ENCODE measurements at places on chromosomes 4 and X.

DNA sequence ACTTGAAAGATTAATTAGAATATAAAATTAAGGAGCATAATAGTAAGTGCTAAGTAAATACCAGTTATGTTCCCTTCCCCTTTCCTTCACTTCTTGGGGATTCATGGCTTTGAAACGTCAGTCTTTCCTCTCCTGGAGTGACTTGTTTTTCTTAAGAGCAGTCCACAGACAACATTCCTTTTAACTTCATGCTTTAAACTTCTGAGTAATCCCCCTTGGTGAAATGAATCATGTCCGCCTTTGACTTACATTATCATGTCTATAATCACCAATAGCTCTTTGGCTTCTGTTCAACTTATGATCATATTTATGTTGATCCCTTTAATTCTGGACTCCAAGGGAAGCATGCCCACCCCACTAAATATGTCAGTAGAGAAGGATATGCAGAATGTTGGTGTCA lies 1012.1 kb upstream of the SLIT2 start:
- no peak for DNase-seq

GRCh38 chr4:53557669-53558064 lies 33.6 kb downstream of the LNX1 start:
- DNase-seq, result no peak

- DNase-seq, result no peak
Measured at GRCh38 chrX:19750028-19750782, 137.2 kb downstream of the SH3KBP1 start.

DNA sequence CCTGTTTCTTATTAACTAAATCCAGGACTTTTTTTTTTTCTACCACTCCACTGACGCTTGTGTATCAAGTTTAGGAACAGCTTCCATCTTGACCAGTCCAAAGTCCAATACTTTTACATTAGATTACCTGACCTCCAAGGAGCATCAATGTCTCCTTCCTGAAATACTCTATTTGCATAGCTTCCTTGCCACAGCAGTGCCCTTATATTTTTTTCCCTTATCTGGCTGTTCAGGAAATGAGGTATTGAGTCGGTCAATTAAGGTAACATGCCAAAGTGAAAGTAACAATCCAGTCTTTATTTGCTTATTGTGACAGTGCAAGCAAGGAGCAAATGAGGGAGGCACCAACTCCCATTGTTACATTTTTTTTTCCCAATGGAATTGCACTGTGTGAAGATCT lies 730.8 kb upstream of the NDST4 start:
- no peak for DNase-seq

All from suppressor macrophage treated with lipopolysaccharide for 4 hours (primary cell).